ENCODE measurements at places on chromosomes 2 and 18.

DNA sequence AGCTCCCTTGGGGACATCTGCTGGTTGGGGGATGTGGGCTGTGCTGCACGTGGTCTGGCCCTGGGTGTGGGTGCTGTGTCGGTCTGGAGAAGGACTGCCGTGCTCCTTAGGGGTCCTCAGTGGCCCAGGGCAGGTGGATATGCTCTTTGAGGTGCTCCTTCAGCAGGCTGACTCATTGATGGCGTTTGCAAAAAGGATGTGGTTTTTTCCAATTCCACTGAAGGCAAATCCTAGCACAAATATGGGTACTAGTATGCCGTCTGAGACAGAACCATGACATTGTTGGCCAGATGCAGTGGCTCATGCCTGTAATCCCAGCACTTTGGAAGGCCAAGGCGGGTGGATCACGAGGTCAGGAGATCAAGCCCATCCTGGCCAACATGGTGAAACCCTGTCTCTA lies 3.3 kb downstream of the PPP1R7 start:
- no peak for DNase-seq

GRCh38 chr2:136212426-136213378 lies 94.8 kb upstream of the CXCR4 start:
- no peak for DNase-seq

GRCh38 chr18:393574-393957 lies 106.9 kb downstream of the COLEC12 start:
- no peak for DNase-seq

GRCh38 chr2:152336119-152336853 lies 1.3 kb downstream of the FMNL2 start:
- DNase-seq, result peak; percentile 38

- DNase-seq, result no peak
Measured at GRCh38 chr18:27921392-27921791, 255.5 kb downstream of the CDH2 start.

DNA sequence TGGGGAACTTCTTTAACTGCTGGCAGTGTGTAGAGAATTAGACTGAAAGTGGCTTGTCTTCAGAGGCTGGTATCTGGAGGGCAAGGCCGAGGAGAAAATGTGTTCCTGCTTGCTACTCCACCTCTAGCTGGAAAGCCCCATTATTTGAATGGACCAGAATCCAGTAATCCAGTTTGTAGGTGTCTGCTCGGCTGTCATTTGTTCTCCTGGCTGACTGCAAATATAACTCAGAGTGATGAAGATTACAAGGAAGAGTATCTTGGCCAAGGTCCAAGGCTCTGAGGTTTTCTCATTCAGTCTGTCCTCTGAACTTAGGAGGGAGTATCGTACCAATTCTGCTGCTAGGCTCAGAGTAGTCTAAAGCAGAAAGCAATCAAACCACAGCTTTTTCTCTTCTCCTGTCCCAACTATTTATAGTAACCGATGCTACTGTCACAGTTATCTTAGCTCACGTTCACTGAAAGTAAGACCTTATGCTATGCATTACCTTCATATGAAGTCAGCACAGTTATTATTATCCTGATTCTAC lies 228.6 kb downstream of the SETBP1 start:
- DNase-seq, result no peak

DNA sequence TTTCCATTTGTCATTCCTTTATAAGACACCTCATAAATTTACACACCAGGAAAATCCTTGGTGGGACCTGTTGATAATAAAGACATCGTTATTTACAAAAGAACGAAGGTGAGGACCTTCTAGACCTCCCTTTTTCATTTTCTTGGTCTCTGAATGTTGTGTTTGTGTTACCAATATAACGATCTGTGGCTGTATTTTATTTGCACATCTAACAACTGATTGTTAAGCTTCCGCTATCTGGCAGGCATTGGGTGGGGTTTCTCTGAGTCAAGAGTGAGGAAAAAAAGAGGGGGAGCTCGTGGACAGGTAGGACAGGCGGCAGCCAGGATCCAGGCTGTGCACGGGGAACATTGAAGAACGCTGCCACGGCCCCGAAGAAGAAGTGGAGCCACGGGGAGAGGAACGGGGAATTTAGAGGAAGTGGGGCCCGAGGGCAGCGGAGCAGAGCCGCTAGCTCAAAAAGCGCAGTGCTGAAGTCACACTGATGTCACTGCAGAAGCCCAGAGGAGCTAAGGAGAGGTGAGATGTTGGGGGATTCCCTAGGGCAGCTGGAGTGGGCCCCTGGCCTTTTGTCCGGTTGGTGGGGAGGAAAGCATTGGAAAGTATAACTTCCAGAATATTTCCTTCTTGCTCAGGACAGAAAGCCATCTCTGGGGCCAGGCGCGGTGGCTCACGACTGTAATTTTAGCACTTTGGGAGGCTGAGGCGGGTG lies 20.9 kb upstream of the DNMT3A start:
- no peak for DNase-seq

GRCh38 chr2:124478761-124479160 lies 453.7 kb downstream of the CNTNAP5 start:
- DNase-seq, result no peak

DNA sequence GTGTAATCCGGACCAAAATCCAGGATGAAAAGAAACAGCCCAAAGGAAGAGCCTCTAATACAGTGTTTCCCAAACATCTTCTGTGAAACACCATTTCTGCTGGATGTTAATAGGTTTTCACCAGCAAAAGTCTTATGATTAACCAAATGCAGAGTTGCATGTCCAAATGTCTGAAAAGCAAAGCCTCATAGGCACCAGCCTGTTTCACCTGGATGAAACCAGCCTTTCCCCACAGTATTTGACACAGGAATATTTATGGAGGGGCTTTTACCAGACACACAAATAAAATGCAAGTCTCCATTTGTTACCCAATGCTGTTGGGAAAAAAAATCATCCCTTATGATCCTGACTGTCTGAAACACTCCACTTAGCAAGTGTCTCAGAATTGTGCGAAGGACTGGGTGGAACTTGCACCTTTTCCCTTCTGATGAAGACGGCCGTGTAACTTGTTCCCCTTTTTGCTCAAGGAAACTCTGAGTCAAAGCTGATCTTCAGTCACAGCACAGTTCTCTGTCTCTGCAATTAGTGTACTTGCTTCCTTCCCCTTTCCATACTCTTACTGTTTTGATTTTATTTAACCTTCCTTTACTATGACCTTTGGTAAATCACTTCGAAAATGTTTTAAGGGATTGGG lies 70.3 kb upstream of the IL1R2 start:
- no peak for DNase-seq

- no peak for DNase-seq
Measured at GRCh38 chr2:241088376-241088775, 13.7 kb downstream of the MTERF4 start.

DNA sequence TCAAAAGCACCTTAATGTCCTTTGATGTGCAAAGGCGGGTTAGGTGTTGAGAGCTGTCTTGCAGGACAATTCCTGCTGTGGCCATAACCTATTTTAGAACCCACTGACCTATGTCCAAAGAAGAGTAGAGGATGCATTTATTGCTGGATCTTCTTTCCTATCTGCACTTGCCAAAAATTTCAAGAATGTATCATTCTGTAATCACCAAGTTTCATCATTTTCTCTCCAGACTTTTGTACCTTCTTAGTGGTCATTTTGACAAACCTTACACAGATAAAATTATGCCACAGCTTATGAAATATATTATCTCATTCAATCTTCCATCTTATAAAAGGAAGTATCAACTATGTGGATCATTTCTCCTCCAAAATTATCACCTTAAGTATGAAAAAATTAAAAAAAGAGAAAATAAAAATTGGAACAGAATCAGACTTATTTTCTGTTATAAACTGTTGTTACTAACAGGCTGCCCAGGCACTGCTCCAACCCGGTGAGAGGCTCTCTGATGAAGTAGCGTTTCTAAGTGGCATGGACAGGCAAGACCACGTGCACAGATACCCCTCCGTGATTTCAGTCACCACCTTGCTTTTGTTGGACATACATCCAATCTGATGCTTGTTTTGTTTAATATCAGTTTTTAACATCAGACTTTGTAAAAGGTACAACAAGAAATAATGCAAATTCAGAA lies 559.9 kb upstream of the ID2 start:
- DNase-seq, result no peak

GRCh38 chr2:168787782-168788376 lies 14.6 kb upstream of the NOSTRIN start:
- DNase-seq, result no peak

GRCh38 chr2:170975943-170976270 lies 46.9 kb downstream of the GORASP2 start:
- no peak for DNase-seq

GRCh38 chr2:110741491-110741980 lies 9.2 kb downstream of the ACOXL start:
- no peak for DNase-seq

GRCh38 chr2:134259571-134259970 lies 5.7 kb downstream of the MGAT5 start:
- no peak for DNase-seq

- no peak for DNase-seq
Measured at GRCh38 chr2:8862230-8862629, 24.8 kb upstream of the KIDINS220 start.

DNA sequence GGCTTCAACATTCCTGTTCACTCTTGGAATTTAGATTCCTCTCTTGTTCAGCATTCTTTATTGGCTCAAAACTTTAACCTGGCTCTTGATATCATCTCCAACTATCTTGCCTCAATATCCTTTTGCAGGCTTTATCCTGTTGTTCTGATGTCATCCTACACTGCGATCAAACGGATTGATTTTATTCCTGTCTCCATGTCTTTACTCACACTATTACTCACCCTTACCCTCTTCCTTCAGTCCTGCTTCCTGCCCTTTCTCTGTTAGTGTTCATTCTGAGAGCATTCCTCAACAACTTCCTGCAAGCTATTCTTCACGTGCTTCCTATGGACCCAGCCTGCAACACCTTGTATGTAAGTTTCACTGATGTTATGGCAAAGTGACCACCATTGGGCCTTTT lies 264.7 kb downstream of the RNF152 start:
- no peak for DNase-seq

GRCh38 chr18:56702946-56703345 lies 51.8 kb downstream of the WDR7 start:
- DNase-seq, result peak; percentile 16

GRCh38 chr2:26640331-26640745 lies 828 bp downstream of the CIB4 start:
- peak; percentile 65 for DNase-seq

- no peak for DNase-seq
Measured at GRCh38 chr2:80461505-80462197, 157.1 kb upstream of the LRRTM1 start.

- no peak for DNase-seq
Measured at GRCh38 chr18:11561293-11561692, 48.1 kb upstream of the SLC35G4 start.

GRCh38 chr18:59470561-59471121 lies 111.6 kb upstream of the LMAN1 start:
- DNase-seq, result no peak

DNA sequence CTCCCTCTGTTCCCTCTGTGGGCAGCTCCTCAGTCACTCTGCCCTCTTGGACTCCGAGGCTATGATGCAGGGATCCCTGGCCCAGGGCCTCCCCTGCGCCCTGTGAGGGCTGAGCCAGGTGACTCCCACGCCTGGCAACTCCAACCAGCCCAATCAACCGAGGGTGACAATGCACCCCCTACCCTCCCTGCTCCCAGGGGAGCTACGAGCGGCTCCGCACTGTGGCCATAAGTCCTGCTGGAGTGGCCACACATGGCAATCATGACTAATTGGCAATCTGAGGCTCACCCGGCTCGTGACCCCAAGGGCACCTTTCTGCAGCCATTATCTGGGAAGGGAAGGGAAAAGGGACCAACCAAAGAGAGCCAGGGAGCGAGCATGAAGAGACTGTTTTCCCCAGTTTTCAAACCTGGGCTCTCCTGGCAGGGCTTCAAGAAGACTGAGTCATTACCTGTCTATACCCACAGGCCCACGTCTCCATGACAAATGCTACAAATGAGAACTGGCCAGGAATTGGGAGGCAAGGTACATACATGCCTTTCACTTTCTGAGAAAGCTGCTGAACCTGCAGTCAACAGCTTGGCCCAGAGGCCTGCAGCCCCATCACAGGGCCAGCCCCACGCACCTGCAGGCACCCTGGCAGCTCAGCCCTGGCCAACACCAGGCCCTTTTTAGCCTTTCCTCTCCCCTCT lies 45.1 kb downstream of the RPL31 start:
- DNase-seq, result no peak

DNA sequence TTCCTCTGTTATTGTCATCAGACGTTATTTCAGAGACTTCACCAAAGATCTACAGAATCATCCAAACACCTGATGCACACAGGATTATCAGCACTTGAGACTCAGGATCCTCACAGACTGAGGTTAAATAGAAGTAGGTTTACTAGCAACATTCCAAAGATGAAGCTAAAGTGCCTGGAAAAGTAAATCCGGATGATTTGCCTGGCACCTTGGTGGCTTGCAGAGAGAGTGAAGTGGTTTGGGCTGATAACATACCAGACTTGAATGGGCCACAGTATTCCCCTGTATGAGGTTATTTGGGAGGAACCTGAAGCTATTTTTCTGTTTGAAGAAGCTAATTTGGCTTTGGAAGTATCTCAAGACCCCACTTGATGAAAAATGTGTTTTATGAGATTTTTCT lies 51.0 kb downstream of the OXER1 start:
- no peak for DNase-seq

DNA sequence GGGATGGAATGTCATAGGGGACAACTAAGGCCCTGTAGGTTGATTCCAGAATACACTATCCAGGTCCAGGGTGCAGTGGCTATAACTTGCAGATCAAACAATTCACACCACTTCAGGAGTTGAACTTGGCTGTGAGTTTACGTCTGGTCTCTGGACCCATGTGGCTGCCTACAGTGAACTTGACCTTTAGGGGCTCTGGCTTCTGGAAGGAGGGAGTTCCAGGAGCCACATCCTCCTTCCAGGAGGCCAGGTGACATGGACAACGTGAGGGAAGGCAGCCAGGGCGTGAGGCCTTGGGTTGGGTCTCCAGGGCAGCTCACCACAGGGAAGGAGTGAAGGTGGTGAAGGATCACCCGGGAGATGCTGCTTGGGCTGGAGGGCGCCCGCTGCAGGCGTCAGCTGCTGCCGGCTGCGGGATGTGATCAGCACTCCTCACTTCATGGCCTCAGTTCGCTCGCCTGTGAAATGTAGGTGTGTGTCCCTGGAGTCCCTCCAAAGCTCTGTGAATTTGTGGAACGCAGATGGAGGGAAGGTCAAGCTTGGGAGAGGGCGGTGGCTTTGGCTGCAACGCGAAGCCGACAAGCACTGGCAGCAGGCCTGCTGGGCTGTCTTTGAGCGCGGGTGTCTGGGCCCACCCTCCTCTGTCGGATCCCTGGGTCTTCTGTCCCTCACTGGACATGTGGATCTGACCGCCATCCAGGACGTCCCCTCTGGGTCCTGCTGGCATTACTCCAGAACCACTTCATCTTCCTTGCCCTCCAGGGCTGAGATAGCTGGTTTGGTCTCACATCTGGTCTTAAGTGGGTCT lies 146.5 kb downstream of the GLI2 start:
- DNase-seq, result no peak

- no peak for DNase-seq
Measured at GRCh38 chr2:175062787-175063585, 57.8 kb upstream of the CHN1 start.

DNA sequence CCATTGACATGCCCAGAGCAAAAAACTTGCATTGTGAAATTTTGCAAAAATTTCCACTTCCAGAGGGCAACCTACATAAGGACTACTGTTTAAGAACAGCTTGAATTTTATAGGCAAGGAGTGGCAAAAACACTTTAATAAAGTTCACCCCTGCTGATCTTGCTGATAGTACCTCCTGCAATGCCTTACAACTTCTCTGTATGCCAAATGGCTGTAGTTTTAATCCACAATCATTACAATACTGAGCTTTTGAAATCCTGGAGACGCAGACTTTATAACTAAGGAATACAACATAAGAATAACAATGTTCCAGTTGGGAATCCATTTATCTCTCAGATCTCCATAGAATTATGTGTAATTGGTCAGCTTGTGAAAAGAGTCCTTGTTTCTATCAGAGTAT lies 247.5 kb downstream of the KCNJ3 start:
- no peak for DNase-seq
